ENCODE measurements at places on chromosomes 3 and 15.
A peak's percentile ranks its signal among the peaks of the same experiment; 100 is the strongest.

GRCh38 chr3:10467204-10467603 lies 38.2 kb downstream of the ATP2B2 start:
- DNase-seq, result no peak

DNA sequence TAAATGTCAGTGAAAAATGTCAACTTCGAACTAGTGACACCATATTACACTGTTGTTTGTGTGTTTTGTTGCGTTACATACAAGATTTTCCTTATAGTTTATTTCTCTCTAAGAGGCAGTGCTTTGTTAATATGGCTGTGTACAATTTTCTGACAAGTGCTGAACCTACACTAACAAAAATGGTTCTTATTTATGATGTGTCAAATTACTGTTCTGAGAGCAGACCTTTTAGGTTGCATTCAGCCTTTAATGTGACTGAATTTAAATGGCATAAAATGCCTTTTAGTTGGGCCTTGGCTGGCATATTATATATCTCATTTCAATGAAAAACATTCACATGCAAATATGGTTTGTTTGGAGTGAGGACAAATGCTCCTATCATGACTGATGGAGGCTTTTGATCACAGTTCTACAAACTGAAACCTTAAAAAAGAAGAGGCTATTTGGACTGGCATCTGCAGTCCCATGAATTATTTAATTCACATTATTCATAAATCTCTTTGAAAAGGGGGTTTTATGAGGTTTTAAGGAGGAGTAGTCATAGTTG lies 750.6 kb downstream of the CADM2 start:
- DNase-seq, result no peak

DNA sequence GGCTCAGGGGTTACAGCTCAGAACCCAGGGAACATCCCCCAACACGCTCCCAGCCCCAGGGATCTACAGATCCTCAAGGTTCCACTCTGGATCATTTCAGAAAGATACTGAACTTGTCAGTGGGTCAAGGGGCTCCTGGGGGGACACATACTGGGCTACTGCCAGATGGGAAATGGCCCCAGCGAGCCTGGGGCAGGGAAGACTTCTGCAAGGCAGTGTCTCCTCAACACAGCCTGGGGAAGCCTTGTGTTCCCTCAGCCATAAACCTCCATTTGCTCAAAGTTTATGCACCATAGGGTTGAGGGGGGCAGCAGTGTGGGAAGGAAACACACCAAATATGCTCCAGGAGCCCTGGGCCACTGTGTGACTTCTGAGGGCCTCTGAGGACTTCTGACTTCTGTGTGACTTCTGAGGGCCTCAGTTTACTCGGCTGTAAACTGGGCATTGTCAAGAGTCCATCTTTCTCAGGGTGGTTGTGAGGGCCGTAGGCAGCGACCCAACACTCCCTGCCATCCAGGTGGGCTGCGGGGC lies 58.4 kb downstream of the IQSEC1 start:
- DNase-seq, result no peak

DNA sequence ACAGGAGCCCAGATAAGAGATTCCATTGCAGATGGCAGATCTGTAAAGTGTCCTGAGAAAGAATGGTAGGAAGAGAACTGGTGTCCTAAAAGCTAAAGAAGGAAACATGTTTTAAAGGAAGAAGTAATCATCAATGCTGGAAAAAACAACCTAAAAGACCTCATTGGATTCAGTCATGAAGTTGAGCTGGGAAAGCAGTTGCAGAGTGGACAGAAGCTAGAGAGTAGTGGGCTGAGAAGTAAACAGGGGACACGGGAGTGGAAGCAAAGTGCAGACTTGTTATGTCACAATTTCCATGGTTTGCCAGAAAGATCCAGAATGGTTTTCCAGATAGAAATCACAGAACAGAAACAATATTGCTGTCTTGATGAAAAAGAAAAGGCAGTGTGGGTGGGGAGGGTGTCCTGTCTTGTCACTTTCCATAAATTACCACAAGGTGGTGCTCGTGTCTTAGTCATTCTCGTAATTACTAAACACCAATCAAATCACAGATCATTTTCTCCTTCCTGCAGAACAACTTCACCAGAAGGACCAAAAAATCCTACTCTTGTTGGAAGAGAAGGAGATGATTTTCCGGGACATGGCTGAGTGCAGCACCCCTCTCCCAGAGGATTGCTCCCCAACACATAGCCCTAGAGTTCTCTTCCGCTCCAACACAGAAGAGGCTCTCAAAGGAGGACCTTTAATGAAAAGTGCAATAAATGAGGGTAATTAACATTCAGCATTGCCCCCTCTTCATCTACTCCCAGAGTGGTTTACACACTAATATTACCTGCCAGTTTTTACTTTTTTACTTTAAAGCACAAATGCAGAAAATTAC lies 64.5 kb downstream of the KLHL25 start:
- peak; percentile 41 for DNase-seq

- no peak for DNase-seq
These were observed 124.3 kb upstream of the PRICKLE2 start for GRCh38 chr3:64349551-64349950.

DNA sequence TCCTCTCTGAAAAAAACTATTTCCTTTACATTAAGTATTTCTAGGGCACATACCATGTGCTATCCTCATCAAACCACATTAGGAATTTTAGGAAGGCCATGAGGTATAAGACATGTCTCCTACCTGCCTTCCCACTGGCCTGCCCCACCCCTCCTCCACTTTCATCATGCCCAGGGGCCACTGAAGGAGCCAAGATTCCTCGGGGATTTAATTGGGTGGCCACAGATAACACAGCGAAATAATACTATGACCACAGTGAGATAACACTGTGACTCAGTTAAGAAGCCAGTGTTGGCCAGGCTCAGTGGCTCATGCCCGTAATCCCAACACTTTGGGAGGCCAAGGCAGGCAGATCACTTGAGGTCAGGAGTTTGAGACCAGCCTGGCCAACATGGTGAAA lies 9.8 kb upstream of the BMF start:
- DNase-seq, result no peak

DNA sequence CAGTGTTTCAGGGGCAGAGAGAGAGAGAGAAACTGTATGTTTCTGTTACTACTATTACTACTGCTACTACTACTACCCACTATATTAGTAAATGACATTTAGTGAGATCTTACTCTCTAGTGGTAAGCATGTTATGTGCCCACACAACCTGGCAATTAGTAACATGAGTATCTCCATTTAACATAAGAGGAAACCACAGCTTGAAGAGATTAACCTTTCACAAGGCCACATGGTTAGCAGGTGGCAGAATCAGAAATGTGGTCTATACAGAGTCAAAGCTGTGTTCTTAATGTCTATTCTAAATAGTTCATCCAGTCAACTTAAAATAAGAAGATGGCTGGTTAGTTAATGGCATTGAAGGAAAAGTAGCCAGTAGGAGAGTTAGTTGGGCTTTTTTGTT lies 961.6 kb downstream of the MCTP2 start:
- no peak for DNase-seq

- DNase-seq, result peak; percentile 39
These were observed 164.0 kb downstream of the IL20RB start for GRCh38 chr3:137121704-137122314.

DNA sequence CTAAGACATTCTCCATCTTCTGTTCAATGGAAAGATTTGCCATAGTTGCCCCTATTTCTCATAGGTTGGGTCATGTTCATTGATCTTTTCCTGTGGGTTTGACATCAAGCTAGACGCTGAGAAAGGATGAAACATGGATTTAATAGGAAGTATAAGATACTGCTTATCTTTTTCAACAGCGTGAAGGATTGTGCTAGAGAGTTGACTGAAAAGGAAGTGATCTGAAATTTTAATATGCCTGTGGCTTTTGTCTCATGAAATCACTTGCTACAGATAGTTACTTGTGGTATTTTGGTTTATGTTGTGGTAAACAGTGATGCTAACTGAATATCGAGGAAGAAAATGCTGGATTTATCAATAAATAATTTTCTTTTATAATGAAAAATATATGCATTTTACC lies 442.9 kb downstream of the EDEM1 start:
- DNase-seq, result no peak
